ENCODE measurements at places on chromosomes 7 and 10.

DNA sequence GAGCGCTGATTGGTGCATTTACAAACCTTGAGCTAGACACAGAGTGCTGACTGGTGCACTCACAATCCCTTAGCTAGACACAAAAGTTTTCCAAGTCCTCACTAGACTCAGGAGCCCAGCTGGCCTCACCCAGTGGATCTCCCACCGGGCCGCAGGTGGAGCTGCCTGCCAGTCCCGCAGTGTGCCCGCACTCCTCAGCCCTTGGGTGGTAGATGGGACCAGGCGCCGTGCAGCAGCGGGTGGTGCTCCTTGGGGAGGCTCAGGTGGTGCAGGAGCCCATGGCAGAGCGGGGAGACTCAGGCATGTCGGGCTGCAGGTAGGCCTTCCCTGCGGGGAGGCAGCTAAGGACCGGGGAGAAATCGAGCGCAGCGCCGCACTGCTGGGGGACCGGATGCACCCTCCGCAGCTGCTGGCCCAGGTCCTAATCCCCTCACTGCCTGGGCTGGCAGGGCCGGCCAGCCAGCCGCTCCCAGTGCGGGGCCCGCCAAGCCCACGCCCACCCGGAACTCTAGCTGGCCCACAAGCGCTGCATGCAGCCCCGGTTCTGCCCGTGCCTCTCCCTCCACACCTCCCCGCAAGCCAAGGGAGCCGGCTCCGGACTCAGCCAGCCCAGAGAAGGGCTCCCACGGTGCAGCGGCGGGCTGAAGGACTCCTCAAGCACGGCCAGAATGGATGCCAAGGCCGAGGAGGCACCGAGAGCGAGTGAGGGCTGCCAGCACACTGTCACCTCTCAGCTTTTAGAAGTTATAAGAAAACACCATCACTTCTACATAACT lies 128.9 kb downstream of the ZNF438 start:
- DNase-seq, result no peak

DNA sequence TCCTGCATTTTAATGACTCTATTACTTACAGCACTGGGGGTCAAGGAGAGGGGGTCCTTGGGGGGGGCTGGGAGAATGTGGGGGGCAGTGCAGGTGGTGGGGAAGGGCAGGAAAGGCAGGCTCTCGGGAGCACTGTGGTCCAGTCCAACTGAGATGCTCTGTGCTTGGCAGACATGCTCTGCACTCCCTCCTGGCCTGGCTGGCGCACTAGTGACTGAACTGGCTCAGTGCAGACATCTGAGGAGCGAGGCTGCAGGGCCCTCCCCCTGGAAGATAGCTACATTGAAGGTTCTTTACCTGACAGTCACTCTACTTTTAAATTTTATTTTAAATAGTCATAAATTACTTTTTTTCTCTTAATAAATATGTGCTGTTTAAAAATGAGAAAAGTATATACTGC lies 105.7 kb downstream of the NEURL1 start:
- DNase-seq, result no peak

DNA sequence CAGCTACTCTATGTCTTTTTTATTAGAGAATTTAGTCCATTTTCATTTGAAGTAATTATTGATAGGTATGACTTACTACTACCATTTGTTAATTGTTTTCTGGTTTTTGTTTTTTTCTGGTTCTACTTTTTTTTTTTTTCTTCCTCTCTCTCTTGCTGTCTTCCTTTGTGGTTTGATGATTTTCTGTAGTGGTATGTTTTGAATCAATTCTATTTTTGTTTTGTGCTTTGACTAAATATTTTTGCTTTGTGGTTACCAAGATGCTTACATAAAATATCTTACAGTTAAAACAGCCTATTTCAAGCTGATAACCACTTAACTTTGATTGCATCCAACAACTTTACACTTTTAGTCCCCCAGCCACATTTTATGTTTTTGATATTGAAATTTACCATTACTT lies 3.3 kb upstream of the OR2F2 start:
- no peak for DNase-seq

GRCh38 chr10:34407324-34407805 lies 407.7 kb downstream of the PARD3 start:
- no peak for DNase-seq
